ENCODE measurements at places on chromosomes 16 and 17.
A peak's percentile ranks its signal among the peaks of the same experiment; 100 is the strongest.

DNA sequence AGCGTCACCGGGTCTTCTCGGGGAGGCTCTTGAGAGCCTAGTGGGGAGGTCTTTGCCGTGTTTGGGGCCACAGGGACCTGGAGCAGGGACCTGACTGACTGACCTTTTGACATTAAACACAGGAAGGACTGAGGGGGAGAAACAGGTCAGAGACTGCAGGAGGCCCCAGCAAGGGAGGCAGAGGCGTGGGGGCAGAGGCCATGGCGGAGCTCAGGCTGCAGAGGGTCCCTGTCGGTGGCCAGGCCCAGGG, 41.6 kb upstream of the GSE1 start:
- no peak for DNase-seq

- DNase-seq, result no peak
Observed at GRCh38 chr17:73286863-73287296, 24.9 kb downstream of the CDC42EP4 start.

DNA sequence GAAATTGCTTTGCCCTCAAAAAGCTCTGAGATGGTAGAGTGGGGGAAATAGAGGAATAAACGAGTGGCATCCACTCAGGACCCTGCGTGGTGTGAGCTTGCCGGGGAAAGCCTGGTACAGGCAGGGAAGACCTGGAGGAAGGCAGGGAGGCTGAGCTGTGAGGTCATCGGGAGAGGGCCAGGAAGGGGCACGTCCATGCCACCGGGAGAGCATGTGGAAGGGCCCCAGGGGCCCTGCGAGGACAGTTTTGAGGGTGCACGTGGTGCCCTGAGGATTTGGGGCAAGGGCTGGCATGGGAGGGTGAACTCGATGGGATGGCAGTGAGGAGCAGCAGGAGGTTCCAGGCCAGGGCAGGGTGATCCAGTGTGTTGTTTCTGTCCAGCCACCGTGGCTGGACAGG, 56.3 kb upstream of the CBFA2T3 start:
- DNase-seq, result no peak

DNA sequence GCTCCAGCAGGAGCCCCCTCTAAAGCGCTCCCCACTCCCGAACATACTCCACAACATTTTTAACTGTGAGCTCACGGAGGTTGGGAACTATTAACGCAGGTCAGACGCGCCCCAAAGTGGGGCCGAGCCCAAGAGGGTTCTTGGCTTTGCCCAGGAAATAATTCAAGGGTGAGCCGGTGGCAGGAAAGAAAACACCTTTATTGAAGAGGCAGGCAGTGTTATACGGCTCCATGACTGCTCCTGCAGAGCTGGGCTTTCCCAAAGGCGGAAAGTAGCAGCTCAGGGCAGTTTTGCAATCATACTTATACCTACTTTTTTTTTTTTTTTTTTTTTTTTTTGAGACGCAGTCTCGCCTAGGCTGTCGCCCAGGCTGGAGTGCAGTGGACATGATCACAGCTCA, 6.2 kb downstream of the ADCY9 start:
- no peak for DNase-seq

DNA sequence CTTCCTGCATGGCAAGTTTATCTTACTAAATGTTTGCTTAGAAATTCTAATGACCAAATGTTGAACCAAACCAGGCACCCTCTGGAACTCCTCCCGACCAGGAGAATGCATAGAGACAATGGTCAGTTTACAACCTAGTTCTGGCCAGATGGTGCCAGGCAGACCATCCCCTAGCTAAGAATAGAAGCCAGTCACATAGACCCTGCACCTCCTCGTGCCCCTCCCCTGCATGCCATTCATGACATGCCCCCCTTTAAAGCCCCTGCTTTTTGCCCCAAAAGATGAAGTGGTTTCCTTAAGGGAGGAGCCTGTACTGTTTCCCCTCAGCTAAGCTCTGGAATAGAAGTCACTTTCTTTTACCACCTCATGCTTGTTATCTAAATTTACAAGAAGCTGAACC, 6.6 kb upstream of the CPHXL start:
- DNase-seq, result no peak

DNA sequence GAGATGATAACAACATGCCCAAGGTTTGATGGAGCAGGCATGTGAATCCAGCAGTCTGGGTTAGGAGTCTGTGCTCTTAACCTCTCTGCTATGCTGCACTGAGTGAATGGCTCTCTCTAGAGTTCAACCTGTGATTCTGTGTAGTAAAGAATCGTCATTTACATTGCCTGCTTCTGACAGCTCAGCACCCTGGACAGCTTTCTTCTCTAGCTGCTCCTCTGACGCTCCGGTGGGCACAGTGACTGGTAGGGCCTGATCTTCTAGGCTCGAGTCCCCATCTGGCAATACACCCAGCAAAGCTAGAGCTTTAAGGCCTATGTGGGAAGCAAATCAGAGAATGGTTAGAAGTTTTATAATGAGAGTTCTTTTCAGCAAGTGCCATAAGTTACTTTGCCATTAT, 85.3 kb upstream of the ATP2A3 start:
- DNase-seq, result no peak

DNA sequence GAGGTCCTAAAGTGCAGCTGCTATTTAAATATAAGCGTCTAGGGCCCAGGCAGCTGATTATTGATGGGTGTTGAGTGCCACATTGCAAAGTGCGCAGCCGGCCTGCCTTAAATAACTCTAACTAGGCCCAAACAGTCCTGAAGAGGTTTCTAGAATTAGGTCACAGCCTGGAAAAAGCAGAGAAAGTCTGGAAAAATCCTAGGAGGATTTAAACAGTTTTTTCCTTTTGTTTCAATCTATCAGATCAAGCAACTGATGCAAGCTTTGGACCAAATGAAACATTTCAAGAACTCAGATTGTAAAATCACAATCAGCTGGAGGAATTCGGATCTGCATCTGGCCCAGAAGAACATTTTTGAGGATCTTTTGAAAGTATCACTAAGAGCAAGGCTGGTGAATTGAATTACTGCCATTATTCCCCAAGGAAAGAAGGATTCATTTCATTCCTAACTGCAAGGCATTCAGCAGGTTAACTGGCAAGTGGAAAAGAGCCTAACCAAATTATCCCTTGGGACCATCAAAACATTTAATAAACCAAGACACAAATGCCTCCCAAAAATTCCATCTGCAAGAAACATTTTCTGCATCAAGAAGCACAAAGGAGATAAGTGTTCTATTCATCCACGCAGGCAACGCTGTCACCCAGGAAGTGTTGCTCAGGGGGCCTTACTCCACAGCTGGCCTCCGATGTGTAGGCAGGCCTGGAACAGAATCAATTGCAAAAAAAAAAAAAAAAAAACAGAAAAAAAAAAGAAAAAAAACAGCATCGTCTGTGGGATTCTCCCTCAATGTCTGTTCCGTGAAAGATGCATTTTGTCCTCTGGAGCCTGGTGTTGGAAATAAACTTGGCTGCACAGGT, 46.1 kb downstream of the IRX3 start:
- no peak for DNase-seq

DNA sequence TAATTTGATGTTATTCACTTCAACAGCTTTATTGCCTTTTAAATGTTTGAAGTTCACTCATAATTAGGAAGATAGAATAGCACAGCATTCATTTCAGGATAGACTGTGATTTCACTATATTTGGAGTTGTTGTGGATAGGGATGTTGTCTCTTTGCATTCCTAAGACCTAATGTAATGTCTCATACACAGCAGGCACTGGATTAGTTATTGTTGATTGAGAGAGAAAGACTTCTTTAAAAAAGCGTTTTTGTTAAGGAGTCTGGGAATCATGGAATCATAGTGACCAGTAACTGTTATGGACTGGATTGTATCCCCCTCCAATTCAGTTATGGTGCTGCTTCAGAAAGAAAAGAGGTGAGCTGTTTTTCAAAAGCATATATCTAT, 122.0 kb downstream of the USP22 start:
- DNase-seq, result no peak

DNA sequence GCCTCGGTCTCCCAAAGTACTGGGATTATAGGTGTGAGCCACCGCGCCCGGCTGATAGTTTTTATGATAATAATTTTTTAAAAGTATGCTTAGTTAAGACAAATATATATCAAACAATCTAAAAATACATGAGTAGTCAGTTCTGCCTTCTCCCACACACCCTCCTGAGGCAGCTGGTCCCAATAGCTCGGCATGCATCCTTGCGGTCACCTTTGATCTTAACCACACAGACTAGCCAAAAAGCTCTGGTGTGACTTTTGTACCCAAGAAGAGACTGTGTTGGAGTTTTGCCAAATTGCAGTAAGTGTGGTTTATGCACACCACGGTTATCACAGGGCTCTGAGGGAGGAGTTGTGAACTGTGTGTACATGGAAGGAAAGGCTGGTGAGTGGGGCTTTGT, 25.6 kb downstream of the ATP6V0A1 start:
- DNase-seq, result peak; percentile 60

DNA sequence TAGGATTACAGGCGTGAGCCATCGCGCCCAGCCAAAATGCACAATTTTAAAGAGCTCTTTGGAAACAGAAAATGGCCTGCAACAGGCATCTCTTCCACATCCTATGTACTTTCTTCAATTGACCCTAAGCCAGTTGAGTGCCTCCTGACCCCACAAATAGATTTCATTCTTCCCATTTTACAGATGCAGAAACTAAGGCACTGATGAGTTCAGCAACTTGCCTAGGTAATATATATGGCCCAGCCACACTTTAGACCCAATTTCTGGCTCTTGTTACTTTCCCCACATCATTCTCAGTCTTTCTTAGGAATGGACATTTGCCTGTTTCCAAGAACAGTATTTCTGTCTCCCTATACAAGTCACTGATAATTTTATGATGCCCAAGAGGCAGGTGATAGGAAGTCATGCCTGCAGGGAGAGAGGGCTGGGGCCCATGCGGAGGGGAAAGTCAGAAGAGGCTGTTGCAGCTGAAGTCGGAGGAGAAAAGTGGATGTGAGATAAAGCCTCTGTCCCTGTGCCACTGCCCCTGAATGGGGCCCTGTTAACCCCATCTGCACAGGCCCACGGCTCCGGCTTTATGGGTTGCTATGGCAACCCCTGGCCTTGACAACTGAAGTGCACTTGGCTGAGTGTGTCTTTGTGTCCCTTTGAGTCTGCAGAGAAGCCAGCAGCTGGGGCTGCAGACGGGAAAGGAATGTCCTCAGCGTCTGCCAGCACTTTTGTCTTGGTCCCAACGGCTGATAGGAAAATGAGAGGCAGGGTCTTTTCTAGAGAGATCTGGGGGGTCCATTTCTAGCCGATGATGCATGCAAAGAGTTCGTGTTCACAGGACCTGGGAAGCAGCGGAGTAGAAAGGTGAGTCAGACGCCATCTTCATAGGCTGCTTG, 45.9 kb downstream of the ABAT start:
- no peak for DNase-seq

DNA sequence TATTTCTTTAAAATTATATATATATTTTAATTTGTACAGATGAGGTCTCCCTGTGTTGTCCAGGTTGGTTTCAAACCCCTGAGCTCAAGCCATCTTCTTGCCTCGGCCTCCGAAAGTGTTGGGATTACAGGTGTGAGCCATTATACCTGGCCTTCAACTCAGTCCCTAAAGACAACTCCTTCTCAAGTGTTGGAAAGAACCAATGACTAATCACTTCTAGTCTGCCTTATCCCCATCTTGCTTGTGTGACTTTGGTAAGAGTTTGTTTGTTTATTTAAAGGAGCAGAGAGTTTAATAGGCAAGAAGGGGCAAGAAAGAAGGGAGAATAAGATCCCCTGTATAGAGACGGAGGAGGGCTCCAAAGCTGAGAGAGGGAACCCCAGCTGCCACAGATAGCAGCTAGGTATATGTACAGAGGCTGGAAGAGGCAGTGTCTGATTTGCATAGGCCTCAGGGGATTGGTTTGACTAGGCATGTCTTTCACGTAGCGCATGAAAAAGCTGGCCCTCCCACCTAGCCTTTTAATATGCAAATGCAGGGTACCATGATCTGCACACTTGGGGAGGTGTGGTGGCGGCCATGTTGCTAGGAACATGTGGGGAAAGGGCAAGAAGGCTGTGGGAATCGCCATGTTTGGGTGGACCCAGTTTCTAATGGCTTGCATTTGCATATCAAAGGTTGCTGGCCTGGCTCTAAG, 21.5 kb downstream of the ABCC1 start:
- no peak for DNase-seq

- DNase-seq, result no peak
Observed at GRCh38 chr16:10534748-10535147, 45.6 kb downstream of the EMP2 start.

DNA sequence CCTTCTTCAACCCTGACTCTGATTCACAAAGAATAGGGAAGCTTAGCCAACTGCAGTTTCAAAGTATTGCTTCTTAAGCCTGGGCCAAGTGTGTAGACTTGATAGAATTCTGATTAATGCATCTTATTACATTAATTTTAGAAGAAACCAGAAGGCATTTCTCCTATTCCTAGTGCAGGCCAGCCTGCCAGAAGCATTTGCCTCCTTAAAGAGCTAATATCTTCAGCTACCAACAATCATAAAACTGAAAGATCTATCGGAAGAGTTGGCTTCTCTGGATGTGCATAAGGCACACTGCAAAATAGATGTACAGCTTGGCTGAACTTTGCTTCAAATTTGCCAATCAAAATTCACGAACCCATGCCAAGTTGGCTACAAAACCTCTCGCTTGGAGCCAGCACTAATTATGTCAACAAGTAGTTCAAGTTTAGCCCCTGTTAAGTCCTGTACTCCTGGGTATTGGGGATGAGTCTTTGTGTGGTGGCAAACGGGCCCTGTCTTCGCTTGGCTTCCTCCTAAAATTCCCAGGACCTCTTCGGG, 717.8 kb downstream of the WWOX start:
- no peak for DNase-seq

GRCh38 chr17:43418441-43419374, 19.9 kb downstream of the ARL4D start:
- DNase-seq, result no peak

DNA sequence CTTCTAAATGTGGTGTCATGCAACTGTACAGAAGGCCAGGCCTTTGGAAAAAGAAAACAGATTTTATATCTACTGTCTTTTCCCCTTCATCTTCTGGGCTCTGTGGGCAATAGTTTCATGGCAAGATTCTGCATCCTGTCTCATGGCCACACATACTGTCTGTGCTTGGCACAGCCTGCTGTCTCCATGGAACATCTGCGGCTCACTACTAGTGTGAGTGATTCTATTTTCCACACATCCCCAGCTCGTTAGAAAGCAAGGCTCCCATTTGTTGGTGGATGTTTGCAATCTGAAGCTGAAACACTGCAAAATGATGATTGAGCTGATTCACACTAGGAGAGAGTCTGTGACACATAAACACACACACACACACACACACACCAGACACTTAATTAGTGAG, 32.4 kb downstream of the CACNG3 start:
- no peak for DNase-seq

DNA sequence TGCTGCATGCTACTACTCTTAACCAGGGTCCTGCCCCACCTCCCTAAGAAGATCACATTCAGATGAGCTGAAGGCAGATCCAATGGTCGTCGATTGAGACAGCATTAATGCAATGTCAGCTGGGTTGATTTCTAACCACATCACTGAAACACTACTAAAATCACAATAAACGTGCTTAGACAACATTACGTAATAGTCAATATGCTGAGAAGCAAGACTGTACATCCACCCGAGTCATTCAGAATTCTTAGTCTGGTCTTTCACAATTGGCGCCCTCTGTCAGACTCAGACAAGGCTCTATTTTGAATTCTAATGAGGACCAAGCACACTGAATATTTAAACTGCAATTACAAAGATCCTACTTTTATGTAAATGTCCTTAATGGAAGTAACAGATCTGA, 205.2 kb downstream of the STX8 start:
- no peak for DNase-seq
